ENCODE measurements at places on chromosomes 1 and 21.

DNA sequence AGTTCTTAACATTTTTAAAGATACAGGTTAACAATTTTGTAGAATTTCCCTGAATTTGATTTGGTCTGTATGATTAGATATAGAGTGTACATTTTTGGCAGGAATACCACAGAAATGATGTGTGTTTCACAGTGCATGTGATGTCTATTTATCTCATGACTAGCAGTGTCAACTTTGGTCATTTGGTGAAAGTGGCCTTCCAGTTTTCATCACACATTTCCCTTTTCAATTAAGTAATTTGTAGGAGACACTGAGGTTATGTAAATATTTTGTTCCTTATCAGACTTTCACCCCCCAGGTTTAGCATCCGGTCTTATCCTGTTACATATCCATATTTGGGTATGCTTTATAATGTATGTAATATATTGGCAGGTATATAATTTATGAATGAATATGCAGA, 41.8 kb downstream of the MAP3K7CL start:
- DNase-seq, result no peak

GRCh38 chr1:27009601-27010197, 3.0 kb downstream of the TENT5B start:
- DNase-seq, result no peak

GRCh38 chr1:23209770-23210169, 7.5 kb downstream of the HTR1D start:
- no peak for DNase-seq

- no peak for DNase-seq
These were observed 38.8 kb downstream of the CITED4 start for GRCh38 chr1:40823345-40823744.

DNA sequence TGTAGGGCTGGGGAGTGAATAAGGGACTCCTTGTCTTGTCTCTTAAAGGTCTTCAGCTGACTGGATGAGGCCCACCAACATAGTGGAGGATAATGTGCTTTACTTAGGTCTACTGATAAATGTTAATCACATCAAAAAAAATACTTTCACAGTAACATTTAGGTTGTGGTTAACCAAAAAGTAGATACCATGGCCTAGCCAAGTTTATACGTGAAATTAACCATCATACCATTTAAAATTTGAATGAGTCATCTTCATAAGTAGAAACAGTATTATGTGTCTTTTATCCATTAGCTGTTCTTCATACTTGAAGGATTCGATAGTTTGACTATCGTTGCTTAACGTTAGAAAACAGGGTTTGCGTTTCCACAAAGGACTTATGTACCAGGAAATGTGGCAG, 80.9 kb downstream of the MTR start:
- DNase-seq, result no peak

- DNase-seq, result no peak
These were observed 211.7 kb upstream of the PTGFR start for GRCh38 chr1:78279051-78279450.

GRCh38 chr1:96845464-96845863, 123.9 kb downstream of the PTBP2 start:
- DNase-seq, result no peak

Measured in umbilical cord (tissue), 2 donors.